Right atrium auricular region (tissue), 2 donors: ENCODE measurements at places on chromosomes 3 and 15. TPM values are rescaled to one million over a fixed set of nuclear protein-coding genes. Genes with fewer than 3 reads are reported as not detected.
A peak's percentile ranks its signal among the peaks of the same experiment; 100 is the strongest.

- DNase-seq: peak; percentile 64
Measured at GRCh38 chr3:183287301-183287971, 34.4 kb downstream of the B3GNT5 start.

DNA sequence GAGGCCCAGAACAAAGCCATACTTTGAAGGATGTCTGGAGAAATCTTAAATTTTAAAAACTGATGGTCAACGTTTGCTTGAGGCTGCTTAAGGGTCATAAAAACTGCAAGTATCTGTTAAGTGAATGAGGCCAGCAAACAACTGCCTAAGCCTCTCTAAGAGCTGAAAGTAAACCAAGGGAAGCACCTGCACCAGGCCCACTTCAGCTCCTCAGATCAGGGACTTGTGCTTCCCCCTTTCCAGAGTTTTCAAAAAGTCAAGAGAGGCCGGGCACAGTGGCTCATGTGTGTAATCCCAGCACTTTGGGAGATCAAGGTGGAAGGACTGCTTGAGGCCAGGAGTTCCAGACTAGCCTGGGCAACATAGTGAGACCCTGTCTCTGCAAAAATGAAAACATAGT, 9.1 kb downstream of the FBXL22 start:
- DNase-seq: no peak

GRCh38 chr15:94596707-94597106, 365.3 kb downstream of the MCTP2 start:
- DNase-seq: no peak

- DNase-seq: no peak
Measured at GRCh38 chr3:101549473-101549872, 12.2 kb upstream of the TRMT10C start.

GRCh38 chr3:101913168-101913567, 63.9 kb downstream of the NFKBIZ start:
- no peak for DNase-seq

- no peak for DNase-seq
Measured at GRCh38 chr3:66885326-66886000, 112.6 kb upstream of the KBTBD8 start.

DNA sequence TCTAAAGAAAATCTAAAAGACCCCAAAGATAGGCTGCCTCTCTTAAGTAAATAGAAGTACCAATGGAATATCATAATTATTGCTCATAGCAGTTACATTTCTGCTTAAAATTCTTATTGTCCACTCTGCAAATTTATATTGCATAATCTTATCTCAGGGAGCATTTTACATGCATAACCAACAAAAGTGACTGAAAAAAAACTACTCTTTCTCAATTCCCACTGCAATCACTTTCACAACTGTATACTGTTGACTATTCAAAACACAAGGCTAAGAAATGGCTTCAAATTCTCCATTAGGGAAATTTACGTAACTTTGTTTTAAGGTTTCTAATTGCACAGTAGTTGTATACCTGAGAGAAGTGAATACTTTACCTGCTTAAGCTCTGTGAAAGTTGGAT, 56.3 kb downstream of the HMG20A start:
- DNase-seq: no peak

GRCh38 chr3:9377981-9378380, 15.1 kb downstream of the THUMPD3 start:
- DNase-seq: no peak

DNA sequence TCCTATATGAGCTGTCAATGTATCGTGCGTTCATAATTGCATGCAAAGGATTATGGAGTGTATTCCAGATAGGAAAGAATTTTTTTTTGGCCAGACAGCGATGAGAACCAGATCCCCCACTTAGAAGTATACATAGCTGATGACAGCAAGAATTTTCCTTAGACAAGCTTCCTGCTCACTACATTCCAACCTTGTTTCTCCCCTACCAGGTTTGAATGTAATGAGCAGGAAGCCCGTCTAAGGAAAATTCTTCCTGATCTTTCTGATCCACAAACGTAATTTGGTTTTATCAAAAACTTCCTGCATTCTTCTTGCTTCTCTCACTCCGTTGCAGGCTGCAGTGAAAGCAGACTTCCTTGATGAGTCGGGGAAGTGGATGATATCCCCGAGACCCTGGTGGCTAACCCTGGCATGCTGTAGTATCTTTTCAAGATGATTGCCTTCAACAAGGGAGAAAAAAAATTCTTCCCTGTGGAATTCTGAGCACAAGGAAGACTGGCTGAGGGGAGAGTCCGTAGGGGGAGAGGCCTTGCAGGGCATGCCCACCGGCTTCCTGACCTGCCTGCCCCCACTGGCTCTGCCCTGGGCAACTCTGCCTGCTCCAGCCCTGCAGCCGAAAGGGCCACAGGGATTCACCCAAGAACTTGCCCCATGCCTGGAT, 243.1 kb downstream of the TLE3 start:
- no peak for DNase-seq

- no peak for DNase-seq
Measured at GRCh38 chr3:18238332-18238731, 186.8 kb downstream of the SATB1 start.

- DNase-seq: no peak
Measured at GRCh38 chr3:46990573-46991374, 11.3 kb downstream of the NBEAL2 start.

DNA sequence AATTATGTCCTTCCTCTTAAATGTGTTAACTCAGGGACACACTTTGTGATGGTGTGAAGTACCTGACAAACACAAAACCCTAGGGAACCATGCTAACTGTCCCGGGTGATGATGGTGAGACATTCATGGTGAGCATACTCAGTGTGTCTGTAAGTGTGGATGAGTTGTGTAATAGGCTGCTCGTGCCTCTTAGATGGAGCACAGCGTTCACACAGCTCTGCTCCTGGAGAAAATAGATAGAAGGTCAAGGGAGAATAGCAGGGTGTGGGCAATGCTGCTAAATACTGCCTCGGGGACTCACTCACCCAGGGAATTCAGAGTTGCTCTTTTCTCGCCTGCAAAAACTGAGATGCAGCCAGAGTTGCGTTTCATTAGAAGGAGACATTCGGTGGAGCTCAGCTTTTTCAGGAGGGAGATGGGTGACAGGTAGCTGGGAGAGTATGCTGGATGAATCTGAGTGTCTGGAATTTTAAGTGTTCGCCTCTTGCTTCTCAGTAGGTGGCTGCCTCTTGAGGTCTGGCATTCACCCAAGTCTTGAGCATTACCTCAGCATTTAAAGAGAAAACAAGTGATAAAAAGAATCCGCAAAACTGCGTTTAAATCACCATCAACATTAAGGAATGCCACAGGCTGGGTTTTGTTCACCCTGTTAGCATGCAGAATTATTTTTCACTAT, 813.2 kb downstream of the AGBL1 start:
- DNase-seq: no peak

DNA sequence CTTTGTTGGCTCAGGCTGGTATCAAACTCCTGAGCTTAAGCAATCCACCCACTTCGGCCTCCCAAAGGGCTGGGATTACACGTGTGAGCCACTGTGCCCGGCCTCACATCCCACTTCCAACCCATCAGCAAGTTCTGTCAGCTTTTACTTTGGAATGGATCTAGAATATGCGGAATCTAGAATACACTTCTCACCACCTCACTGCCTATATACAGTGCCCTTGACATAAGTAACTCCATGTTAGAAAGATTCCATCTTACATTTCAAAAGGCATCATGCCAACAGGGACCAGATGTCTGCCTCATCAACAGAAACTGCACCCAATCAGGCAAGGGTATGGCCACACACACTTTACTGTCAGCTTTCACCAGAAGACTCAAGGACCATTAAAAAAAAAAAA, 9.9 kb upstream of the RBSN start:
- DNase-seq: no peak

- no peak for DNase-seq
Measured at GRCh38 chr3:64163755-64164148, 61.5 kb downstream of the PRICKLE2 start.

The PPP1R14D gene
- not detected for total RNA-seq

The DUOXA2 gene
- not detected for total RNA-seq

The RLBP1 gene
- not detected for total RNA-seq

The GLDN gene
- 1.9 TPM for total RNA-seq
